ENCODE measurements at places on chromosomes 5 and 9.

DNA sequence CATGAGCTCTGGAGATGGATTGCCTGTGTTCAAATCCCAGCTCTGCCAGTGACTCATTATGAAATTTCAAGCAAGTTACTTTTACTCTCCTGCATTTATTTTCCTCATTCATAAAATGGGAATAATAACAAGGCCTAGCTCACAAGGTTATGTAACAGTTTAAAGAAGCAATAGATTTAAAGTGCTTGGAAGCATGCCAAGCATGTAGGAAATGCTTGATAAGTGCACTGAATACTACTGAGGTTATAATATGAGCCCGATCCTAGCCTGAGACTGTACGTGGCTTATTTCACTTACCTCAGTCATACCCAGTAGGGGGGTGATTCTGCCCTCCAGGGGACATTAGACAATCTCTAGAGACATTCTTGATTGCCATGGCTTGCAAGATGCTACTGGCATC, 734.1 kb upstream of the WWC1 start:
- DNase-seq, result no peak

GRCh38 chr9:85960688-85961093, 19.7 kb downstream of the NAA35 start:
- DNase-seq, result peak; percentile 32

- DNase-seq, result no peak
Measured at GRCh38 chr9:88936668-88937067, 54.6 kb upstream of the S1PR3 start.

DNA sequence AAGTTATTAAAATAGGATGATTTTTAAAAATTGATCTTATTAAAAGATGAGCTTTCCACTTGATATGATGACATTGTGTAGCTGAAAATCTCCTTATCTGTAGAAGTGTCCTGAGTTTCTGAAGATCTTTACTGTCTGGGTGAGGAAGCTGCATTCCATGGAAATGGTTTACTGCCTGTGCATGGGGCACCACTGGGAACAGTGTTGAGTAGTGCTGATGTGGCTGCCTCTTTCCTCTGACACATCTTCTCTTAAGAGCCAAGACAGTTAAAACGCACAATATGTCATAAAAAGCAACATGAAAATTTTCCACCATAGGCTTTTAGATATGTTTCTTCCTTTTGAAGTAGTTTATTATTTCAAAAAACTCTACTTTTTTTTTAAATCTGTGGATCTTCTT, 24.6 kb downstream of the SECISBP2 start:
- DNase-seq, result no peak

DNA sequence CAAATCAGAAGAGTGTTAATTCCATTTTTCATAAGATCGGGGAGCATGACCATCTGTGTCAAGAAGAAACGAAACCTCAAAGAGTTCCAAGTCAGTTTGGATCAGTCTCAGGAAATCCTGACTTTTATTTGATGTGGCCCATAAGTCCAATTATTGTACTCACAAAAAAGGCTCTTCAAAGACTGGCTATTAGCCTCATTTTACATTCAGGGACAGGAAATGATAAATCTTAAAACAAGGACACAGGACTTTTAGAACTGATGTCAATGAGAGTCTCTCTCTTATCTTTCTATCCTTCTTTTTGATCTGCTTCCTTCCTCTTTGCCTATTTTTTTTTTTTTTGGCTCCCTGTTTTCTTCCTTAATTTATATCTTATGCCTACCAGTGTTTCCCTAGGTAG, 43.7 kb upstream of the SHOC1 start:
- DNase-seq, result no peak

- no peak for DNase-seq
Measured at GRCh38 chr5:37660319-37660718, 179.5 kb downstream of the GDNF start.

GRCh38 chr5:39905356-39905755, 480.6 kb upstream of the DAB2 start:
- DNase-seq, result no peak

GRCh38 chr9:11269036-11269435, 656.2 kb upstream of the PTPRD start:
- no peak for DNase-seq

- DNase-seq, result no peak
Measured at GRCh38 chr5:107915176-107915812, 244.6 kb upstream of the EFNA5 start.

DNA sequence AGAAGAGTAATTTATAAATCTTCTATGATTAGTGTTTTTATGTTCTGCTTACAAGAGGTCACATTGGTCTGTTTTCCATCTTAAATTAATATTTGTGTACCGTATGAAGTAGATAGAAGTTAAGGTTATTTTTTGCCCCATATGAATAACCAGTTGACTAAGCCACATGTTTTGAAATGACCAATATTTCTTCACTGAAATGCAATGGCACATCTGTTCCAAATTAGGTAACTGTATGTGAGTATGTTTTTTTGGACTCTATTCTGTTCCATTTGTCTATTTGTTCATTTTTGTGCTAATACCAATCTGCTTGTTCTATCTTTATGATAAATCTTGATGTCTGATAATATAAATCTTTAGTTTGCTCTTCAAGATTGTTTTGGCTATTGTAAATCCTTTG, 17.7 kb downstream of the JAK2 start:
- no peak for DNase-seq

DNA sequence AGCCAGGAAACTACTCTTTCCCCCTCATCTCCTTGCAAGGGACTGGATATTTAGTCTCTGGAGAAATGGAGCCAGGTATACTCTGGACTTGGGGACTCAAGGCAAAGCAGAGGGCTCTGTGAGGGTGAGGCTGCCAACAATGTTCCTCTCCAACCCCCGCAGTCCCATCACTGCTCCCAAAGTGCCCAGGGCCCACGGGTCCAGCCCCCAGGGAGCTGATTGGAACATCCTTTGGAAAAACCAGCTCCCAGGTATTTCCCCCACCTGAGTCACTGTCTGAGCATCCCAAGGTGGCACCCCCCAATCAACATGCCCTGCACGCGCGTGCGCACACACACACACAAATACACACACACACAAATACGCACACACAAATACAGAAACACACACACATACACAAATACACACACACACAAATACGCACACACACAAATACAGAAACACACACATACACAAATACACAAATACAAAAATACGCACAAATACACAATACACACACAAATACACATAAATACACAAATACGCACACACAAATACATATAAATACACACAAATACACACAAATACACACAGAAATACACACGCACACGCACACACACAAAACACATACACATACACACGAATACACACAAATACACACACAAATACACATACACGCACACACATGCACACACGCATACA, 137.4 kb downstream of the DAB2IP start:
- no peak for DNase-seq

GRCh38 chr9:92510747-92511146, 25.0 kb downstream of the ECM2 start:
- DNase-seq, result no peak

GRCh38 chr5:151115272-151115905, 34.6 kb upstream of the TNIP1 start:
- DNase-seq, result peak; percentile 9

DNA sequence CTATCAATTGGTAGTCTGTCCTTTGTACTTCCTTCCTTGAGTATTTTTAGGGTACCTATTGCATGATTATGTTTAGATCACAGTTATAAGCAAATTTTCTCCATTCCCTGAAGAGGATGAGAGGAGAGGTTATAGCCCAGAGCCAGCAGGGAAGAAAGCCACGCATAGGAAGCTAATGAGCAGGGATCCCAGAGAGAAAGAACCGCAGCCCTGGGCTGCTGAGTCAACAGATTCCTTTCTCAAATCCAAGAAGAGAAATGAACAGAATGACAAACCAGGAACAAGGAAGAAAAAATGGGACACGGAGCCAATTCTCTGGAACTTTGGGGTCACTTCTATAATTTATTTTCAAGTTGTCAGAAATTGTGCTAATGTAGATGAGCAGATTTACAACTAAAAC, 284.5 kb downstream of the RFX3 start:
- DNase-seq, result no peak

DNA sequence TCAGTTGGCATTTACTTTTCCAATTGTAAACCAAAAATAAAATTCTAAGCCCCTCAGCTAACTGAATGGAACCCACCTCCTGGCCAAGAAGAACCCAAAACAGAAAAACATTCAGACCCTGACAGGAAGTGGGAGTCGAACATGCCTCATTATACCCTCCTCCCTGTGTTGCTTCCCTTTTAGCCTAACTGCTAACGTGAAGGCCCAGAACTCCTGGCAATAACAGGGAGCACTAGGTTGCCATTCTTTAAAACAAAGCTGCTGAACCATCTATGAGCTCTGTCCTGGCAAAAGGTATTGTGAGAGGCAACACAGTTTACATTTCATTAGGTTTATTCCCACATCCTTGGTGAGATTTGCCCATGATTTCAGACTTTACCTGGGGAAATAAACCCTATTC, 481.4 kb downstream of the CHSY3 start:
- DNase-seq, result no peak

DNA sequence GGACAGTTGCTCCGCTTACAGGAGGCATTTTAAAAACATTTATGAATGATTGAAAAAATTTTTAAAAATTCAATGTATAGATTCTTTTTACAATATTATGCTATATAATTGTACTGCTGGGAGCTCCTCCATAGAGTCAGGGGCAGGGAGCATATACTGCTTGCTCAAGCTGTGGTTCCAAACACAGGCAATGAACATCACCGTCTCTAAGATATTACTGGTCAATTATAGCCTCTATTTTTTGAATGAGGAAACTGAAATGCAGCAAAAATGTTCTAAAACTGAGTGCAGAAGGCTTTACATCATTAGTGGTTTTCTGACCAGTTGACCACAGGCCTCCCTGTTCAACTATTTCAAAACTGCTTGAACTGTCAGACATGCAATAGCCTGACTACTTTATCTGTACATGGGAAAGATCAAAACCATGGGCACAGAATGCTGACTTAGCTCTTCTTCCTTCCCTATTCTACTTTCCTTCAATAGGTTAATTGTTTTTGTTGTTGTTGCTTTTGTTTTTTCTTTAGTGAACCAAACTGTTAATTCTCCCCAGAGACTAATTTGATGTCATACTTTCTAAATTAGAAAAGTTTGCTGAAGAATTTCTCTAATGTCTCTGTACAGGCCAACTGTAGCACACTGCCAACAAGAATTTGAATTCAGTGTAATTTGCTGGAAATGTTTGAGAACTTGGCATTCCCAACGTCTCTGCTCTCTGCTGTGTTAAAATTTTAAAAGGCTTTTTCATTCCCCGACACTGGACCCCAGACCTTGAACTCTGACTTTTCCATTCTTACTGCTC, 107.6 kb upstream of the MPDZ start:
- no peak for DNase-seq

DNA sequence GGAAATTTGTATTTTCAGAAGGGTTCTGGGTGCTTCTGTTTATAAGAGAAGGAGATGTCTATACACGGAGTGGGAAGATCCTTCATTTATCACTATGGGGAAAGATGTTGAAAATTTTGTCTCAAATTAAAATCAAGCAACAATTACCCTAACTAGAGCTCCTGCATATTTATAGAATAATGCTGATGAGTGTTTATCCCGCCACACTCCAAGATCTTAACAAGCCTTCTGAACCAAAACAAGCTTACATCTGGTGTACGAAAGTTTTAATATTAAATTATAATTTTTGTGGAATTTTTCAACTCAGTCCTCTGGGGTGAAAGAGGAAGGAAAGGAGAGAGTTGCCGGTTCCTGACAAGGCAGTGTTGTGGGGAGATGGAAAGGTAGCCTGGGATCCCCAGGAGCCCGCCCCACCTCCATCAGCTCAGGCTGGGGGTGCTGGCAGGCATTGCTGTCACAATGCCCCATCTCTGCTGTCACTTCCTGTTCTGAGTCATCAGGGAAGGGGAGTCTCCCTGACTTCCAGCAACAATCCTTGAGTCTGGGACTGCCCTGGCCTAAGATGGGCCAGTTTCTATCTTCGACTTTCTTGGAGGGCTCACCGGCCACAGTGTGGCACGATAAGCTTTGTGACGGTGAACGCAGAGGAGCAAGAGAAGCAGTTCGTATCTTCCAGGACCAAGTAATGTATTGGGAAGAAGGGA, 64.5 kb downstream of the ERAP1 start:
- no peak for DNase-seq
